Jurkat, Clone E6-1 (cell line): ENCODE measurements at places on chromosomes 6 and 20.

GRCh38 chr20:46232539-46232938 is 75.8 kb downstream of the CDH22 start:
- DNase-seq = no peak

DNA sequence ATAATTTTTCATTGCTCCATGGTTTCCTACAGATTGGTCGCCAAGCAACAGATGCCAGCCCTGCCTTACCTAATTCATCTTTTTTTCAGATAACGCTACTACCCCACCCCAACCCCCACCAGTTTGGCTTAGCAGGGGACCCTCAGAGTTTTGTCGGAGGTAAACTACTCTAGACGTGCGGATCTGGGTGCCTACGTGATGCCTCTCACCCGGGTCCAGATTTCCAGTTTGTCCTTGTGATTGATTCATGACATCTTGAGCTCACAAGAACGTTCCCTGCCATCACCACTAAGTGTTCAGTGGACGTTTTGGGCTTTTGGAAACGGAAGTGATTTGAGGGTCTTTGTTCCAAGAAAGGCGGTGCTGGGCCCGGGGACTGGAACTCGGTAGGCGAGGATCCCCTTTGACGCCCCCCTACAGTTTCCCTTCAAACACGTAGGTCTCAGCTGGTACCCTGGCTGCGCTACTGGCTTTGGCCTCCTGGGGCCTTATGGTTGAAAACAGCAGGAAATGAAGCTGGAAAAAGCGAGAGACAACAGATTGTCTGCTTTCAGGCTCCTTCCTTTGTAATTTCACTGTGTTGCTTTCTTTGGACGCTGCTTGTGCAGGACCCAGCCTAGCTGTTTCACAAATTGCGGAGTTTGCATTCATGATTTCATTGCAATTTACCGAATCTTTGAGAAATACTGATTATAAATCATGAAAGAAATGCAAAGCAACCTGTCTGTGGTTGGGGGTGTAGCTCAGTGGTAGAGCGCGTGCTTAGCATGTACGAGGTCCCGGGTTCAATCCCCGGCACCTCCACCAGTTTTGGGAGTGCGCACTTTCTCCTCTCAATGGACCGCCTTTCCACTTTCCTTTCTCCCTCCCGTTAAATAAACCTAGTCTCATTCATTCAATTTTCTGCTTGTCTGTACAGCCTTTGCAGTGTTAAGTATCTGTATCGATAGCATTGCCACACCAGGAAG is 81.0 kb downstream of the GPX5 start:
- DNase-seq = peak; percentile 88

DNA sequence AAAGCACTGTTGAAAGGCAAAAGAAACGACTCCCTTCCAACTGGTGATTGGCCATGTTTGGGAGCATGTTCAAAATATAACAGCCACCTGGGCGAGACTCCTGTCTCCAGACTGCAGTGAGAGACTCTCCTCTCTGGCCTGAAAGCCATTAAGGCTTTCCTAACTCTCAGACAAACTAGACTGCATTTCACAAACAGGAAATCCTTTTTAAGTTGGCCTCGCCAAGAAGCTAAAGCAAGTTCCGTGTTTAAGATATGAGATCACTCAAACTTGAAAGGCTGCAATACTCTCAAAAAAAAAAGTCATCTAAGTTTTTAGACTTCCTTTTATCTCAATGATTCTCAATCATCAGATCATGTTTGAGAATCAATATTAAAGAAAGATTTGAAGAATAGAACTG is 117.0 kb downstream of the TFAP2A start:
- DNase-seq = peak; percentile 28

- no peak for DNase-seq
Observed at GRCh38 chr6:128784266-128784665, 98.7 kb upstream of the LAMA2 start.

DNA sequence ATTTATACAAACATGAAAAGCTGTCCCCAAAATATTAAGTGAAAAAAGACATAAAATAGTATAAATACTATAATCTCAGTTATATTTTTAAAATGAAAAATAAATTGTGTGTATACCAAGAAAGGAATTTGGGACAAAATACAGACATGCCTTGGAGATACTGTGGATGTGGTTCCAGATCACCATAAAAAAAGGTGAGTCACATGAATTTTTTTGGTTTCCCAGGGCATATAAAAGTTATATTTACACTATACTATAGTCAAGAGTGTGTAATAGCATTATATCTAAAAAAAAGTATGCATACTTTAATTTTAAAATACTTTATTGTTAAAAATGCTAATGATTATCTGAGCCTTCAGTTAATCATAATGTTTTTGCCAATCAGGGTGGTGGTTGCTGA is 17.4 kb upstream of the SDHAF4 start:
- no peak for DNase-seq

DNA sequence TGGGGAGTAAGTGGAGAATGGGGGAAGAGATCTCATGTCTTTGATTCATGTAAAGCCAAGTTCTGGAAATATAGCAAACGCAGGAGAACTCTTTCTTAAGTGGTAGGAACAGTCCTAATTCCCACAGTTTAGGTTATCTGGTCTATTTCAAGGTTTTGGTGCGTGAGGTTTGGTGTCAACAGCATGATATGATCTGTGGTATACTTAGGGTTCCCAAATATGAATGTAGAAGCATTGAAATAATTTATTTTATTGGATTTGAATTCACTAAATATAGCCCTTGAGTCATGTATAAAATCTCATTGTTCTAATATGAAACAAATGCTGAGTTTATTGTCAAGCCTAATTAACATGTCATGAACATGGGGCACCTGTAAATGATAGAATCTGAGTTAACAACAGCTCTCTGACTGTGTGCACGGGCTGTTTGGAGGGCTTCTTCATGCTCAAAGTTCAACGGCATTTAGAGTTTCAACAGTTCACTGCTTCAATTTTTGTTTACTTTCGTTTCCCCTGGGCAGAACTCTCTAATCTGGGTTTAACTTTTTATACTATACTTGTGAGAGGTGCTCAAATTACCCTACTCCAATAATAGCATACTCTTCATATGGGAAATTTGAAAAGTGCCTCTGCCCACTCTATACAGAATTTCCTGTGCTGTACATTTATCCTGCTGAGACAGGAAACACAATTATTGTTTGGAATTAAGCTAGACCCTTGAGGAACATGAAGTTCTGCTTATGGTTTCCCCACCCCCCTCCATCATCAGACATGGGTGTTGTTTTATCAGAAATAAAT is 236.3 kb upstream of the ZNF217 start:
- DNase-seq = no peak

- DNase-seq = no peak
Observed at GRCh38 chr6:11139051-11139960, 27.8 kb upstream of the ERVFRD-1 start.

- DNase-seq = no peak
Observed at GRCh38 chr6:37660317-37660716, 37.4 kb downstream of the MDGA1 start.

GRCh38 chr6:131694832-131695426 is 6.3 kb downstream of the OR2A4 start:
- peak; percentile 28 for DNase-seq

- no peak for DNase-seq
Observed at GRCh38 chr6:118581489-118581959, 33.4 kb downstream of the PLN start.

- peak; percentile 96 for DNase-seq
Observed at GRCh38 chr6:22025468-22026163, 271.2 kb downstream of the PRL start.

- DNase-seq = no peak
Observed at GRCh38 chr6:33602180-33602579, 18.9 kb upstream of the ITPR3 start.

DNA sequence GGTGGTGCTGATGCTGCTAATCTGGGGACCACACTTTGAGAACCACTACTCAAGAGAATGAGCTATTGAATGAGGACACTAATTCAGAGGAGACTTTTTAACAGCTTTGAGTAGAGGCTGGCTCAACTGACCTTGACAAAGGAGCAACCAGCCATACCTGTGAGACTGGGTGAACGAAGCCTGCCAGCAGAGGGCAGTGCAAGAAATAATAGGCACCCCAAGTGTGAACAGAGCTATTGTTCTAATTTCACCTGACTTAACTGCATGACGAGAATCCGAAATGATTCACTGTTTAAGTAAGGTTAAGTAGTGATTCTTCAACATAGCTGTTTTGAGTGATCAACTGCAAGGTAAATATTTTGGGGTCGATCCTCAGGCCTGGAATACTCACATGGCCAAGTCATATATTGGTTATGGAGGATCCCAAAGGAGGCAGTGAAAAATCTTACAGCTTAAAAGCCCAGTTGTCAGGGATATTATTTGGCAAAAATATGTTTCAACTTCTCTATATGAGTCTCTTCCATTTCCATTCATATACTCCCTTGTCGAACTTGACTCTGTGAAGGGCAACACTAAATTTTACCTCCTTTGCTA is 550.5 kb upstream of the MARCKS start:
- DNase-seq = peak; percentile 14

DNA sequence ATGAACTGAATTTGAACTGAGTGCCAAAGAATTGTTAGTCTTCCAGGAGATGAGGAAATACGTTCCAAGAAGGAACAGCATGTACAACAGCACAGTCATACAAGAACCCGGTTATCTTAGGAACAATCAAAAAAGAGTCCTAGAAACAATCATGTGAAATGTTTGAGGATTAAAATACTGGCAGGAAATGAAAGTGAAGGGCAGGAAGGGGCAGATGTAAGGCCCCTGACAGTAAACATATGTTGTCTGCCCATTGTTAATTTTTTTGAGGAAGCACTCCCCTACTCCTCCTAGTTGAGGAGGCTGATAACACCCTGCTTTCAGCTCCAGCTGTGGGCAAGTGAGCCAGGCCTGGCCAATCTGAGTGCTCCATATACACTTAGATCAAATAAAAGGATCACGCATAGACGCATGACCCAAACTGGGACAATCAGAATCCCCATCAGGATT is 220.9 kb downstream of the HACE1 start:
- no peak for DNase-seq

DNA sequence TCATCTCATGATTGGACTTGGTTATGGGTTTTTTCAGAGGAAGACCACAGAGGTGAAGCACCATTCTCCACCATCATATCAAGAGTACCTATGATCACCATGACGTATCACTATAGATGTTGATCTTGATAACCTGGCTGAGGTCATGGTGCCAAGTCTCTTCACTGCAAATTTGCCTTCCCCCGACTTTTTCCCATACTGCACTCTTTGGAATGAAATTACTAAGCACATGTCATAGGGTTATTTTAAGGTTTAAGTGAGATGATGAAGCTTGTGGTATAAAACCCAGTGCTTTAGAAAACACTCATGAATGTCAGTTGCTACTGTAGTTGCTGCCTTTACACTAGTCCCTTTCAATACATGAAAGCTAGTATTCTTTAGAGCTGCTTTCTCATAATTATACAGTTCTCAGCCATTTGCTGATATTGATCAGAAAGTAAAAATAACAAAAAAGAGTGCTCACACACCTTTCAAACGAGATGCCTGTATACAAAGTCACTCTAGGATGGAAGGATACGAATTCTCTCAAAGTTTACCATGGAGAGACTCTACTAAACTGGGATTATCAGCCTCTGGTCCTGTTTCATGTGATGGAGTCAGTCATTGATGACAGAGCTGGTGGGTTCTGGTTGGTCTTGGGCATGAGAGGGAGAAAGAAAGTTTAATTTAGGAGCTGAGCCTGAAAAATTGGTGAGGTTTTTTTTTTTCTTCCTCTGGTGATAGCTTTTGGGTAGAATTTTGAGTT is 228.1 kb downstream of the PRL start:
- DNase-seq = no peak

DNA sequence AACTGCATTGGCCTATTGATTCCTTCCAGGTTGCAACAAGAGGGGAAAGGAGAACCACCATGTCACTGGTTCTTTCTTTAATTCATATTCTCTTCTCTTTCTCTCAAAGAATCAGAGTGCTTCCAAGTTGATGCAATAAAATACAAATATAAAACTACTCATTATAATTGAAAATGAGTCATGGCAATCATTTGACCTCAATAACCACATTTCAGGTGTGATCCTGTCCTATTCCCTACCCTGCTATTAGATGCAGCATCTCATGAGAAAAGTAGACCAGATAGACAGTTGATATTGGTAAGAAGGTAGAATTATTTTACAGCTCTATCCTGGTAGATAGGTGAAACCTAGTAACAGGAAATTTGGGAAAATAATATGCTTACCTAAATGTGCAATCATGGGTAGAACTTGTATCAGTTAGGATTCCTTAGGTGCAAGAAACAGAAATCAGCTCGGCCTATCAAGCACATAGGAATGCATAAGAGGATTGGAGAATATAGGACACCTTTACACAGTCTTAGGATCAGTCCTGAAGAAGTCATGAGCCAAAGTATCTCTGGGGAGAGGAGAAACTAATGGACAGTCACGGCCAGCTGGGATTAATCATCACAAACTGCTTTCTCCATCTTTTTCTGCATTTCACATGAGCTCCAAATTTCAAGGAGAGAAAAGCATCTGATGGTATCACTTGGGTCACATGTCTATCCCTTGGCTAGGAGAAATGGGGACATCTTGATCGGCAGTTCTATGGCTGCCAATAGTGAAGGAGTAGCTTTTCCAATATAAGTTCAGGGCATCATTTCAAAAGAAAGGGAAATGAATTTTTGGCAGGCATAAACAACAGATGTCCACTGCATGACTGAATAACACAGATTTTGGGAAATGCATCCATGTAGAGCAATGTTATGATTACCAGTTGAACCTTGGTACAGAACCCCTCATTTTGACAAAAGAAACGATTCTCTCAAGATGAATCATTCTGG is 19.3 kb upstream of the RNF146 start:
- no peak for DNase-seq

- DNase-seq = no peak
Observed at GRCh38 chr20:11090751-11091150, 417.0 kb upstream of the JAG1 start.

- no peak for DNase-seq
Observed at GRCh38 chr6:161917645-161918044, 643.8 kb upstream of the AGPAT4 start.

DNA sequence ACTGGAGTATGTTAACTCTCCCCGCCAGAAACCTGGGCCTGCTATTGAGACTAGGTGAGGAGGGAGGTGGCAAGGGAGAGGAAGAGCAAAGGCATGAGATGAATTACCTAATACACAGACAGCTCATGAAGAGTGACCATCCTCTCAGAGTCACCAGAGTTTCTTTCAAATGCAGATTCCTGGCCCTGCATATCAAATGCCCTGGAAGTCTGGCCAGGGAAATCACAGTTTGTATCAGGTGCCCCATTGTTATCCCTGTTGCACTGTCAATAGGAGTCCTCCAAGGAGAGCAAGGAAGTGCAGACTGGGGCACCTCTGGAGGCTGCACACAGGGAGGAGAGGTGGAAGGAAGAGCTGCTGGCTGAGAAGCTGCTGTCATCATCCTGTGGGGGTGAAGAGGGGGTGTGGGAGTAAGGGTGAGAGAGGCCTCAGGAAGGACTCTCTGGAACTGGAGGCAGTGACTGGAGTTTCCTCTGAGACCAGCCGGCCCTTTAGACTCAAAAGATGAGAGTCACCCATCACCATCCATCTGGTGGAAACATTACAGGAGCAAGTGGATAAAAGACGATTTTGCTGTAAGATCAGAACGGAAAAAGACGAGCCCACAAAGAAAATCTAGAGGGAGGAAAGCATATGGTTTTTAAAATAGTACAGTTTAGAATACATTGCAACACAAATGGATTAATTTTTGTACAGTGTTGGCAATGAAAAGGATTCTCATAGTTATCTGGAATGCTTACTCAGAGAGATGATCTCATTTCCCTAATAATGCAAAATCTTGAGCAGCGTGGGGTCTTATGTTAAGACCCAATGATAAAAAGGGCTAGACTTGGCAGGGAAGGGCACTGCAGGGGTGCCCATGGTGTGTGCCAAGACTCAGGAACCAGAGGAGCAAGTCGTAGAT is 268.1 kb downstream of the UST start:
- DNase-seq = no peak

- DNase-seq = peak; percentile 45
Observed at GRCh38 chr6:149045404-149045803, 272.1 kb upstream of the TAB2 start.
